Fibroblast of the aortic adventitia (primary cell): ENCODE measurements at places on chromosomes 7 and 10.

- DNase-seq: peak; percentile 73
Observed at GRCh38 chr7:66055321-66055956, 20.2 kb upstream of the ASL start.

- DNase-seq: no peak
Observed at GRCh38 chr10:9230625-9231024, 1176.1 kb downstream of the GATA3 start.

DNA sequence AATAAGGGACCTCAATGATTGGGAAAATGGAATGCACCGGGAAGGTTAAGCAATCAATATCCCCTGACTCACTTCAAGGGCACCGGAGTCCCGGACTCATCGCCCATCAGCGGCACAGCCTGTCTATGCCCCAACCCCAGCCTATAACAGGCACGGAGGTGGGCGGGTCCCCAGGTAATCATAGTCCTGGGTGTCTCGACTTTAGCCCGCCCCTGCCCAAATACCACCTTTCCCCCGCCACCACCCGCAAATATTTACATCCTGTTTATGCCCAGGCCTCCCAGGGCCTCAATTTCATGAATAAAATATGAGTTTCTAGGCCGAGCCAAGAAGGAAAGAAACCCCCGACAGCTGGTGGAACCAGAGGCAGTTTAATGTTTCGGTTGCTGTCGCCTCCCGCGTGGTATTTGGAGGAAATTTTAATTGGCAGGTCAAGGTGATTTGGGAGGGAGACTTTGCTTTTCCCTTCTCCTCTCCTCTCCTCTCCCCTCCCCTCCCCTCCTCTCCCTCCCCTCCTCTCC is 15.6 kb upstream of the RFC2 start:
- peak; percentile 80 for DNase-seq

DNA sequence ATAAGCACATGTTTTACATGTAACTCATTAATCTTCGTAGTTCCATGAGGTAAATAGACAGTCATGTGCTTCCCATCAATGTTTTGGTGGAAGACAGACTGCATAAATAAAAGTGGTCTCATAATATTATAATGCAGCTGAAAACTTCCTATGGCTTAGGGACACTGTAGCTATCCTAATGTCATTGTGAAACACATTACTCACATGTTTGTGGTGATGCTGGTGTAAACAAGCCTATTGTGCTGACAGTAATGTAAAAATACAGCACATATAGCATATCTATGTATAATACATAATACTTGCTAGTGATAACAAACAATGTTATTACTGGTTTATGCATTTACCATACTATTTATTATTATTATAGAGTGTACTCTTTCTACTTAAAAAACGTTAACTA is 37.2 kb upstream of the PLXDC2 start:
- no peak for DNase-seq

- DNase-seq: no peak
Observed at GRCh38 chr10:50544857-50545429, 78.8 kb downstream of the SGMS1 start.

- DNase-seq: no peak
Observed at GRCh38 chr7:40965774-40966173, 737.1 kb downstream of the INHBA start.

DNA sequence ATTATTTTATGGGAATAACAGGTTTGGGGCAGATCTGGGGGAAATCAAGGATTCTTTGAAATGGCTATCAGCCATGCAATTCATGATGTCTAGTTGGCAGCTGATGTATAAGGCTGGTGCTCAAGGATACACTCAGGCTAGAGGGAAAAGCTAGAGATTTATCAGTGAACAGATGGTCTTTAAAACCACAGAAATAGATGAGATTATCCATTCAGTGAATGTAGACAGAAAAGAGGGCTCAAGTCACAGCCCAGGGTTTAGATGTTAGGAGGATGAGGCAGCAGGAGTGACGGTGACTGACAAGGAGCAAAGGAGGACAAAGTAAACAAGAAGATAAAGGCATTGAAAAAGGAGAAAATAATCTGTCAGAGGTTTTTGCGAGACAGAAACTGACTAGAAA is 238.7 kb downstream of the CDK14 start:
- no peak for DNase-seq

GRCh38 chr10:72263613-72264241 is 10.0 kb upstream of the DDIT4 start:
- no peak for DNase-seq

GRCh38 chr10:80148166-80148805 is 15.8 kb downstream of the PLAC9 start:
- DNase-seq: no peak

GRCh38 chr10:104293781-104294321 is 24.9 kb downstream of the GSTO2 start:
- DNase-seq: no peak

- peak; percentile 99 for DNase-seq
Observed at GRCh38 chr10:69348816-69349541, 67.7 kb downstream of the TACR2 start.

DNA sequence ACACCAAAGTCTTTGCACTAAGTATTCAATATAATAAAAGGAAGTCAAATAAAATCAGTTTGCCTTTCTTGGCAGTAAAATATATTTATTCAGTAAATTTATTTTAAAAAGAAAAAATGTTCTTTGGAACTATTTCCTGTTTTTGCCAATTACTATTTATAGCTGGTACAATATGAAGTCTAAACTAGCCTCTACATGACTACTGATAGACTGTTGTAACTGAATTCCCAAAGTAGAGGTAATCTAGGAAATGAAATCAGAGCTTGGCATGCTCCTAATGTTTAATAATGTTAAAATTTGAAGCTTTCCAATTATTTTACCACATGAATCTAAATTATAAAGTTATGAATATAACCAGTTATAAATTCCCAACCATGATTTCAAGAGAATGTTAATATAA is 385.5 kb downstream of the SEMA3D start:
- DNase-seq: no peak

GRCh38 chr10:118210276-118210675 is 131.8 kb downstream of the FAM204A start:
- no peak for DNase-seq

- DNase-seq: no peak
Observed at GRCh38 chr10:86700851-86701617, 32.7 kb downstream of the LDB3 start.

- no peak for DNase-seq
Observed at GRCh38 chr7:150866932-150867564, 14.7 kb downstream of the AOC1 start.

- DNase-seq: no peak
Observed at GRCh38 chr7:129122078-129122750, 22.3 kb upstream of the TSPAN33 start.

DNA sequence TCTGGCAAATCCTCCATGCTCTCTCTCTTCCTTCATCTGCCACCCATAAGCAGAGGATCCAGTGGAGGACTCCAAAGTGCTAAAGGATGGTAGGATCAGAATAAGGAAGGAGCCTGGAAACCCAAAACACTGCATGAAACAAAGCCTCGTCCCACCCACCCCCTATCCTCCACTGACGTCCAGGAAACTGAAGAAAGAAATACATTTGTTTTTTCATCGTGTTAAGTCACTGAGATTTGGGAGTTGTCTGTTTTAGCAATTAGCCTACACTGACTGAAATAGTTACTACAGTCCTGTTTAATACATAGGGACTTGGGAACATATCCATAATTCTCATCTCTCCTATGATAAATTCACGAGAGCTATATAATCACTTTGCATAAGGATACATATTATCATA is 14.8 kb downstream of the ANXA7 start:
- DNase-seq: no peak

- DNase-seq: no peak
Observed at GRCh38 chr7:266851-267840, 22.8 kb upstream of the FOXL3 start.
